ENCODE measurements at places on chromosomes 5 and 9. TPM values are rescaled to one million over a fixed set of nuclear protein-coding genes. Genes with fewer than 3 reads are reported as not detected.

GRCh38 chr5:79772651-79773050, 83.0 kb downstream of the CMYA5 start:
- DNase-seq = no peak

- DNase-seq = peak; percentile 41
Measured at GRCh38 chr9:97502222-97502983, 937 bp downstream of the TMOD1 start.

GRCh38 chr5:13303445-13303844, 641.0 kb downstream of the DNAH5 start:
- DNase-seq = no peak

DNA sequence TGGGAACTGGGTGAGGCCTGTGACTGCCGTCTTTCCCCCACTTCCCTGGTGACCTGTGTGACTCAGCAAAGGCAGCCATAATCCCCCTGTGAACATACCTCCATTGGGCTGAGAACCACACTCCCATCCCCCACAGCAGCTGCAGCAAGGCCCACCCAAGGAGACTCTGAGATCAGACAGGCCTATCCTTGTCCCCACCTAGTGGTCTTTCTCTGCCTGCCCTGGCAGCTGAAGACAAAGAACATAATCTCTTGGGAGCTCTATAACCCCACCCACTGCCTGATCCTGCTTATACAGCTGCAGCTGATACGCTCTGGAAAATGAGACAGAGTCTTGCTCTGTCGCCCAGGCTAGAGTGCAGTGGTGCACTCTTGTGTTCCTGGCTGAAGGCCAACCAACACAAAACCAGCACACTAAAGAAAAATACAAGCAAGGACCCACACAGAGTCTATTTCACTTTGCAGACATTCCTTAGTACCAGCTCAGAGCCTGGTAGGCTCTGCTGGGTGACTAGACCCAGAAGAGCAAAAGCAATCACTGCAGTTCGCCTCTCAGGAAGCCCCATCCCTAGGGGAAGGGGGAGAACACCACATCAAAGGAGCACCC, 106.7 kb downstream of the MCTP1 start:
- DNase-seq = no peak

DNA sequence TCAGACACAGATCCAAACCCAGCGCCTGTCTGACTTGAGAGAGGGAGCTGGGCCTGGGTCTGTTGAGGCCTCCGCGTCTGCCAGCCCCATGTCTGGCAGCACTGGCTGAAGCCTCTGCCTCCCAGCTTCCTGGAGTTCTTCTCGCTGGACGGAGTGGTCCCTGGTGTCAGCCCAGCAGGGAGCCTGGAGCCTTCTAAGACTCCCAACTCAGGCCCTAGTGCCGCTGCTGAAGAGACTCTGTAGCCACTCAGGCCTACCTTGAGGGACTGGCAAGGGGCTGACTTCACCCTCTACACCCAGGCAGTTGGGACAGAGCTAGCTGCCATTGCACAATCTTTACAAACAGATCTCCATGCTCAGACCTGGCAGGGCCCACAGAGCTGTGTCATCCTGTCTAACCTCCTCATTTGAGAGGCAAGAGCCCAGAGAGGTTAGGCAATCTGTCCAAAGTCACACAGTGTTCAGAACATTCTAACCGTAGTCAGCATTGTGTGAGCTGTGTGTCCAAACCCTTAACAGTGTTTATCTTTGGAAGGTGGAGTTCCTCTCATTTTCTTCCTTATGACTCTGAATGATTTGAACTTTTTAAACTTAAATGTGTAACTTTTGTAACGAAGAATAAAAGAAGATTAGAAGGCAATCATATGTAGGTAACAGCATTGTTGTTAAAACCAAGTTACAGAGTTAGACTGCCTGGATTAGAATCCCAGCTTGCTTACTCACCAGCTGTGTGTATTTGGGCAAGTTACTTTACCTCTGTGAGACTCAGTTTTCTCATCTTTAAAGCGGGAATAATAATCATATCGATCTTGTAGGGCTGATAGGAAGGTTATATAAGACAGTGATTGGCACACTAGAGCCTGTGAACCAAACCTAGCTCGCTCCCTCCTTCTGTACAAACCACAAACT, 4.6 kb upstream of the DUSP1 start:
- peak; percentile 84 for DNase-seq

- DNase-seq = no peak
Measured at GRCh38 chr5:1416856-1417469, 28.3 kb downstream of the SLC6A3 start.

GRCh38 chr5:56467176-56467717, 234.1 kb upstream of the ANKRD55 start:
- DNase-seq = no peak

DNA sequence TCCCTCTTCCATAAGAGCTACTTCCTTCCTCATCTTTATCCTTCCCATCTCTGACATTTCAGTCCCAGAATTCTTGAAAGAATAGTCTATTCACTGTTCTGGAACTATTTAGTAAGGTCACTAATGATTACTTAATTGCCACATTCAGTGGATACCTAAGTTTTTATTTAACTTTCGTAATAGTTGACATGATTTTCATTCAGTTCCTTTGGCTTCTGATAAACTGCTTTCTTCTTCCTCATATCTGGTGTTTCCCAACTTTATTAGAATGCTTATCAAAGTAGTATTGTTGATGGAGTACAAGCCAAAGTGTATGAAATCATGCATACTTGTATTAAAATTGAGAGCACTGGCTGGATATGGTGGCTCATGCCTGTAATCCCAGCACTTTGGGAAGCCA, 10.8 kb downstream of the UBE2D2 start:
- no peak for DNase-seq

GRCh38 chr9:89195131-89195797, 16.6 kb upstream of the SHC3 start:
- DNase-seq = no peak

DNA sequence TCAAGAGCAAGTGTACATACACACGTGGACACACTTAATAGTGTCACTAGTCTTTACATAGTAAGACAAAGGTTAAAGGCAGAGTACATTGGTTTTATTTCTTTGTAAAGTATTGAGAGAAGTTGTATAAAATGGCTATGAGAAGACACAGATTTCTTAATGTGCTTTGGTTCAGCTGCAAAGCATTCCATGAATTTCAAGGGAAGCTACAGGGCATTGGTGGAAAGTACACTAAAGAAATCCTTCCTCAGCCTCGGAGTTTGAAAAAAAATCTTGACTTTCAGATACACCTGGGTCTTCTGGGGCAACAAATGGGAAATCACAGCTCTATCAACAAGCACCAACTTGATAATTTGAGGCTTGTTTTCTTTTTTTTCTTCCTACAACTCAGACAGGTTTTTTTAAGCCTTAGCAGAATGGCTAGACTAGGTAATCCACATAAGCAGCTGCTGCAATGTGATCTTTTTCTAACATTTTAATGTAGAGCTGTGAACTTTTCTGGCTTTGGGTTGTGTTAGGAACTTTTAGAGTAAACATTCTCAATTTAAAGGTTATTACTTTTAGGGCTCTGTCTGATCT, 140.4 kb upstream of the FST start:
- DNase-seq = no peak

DNA sequence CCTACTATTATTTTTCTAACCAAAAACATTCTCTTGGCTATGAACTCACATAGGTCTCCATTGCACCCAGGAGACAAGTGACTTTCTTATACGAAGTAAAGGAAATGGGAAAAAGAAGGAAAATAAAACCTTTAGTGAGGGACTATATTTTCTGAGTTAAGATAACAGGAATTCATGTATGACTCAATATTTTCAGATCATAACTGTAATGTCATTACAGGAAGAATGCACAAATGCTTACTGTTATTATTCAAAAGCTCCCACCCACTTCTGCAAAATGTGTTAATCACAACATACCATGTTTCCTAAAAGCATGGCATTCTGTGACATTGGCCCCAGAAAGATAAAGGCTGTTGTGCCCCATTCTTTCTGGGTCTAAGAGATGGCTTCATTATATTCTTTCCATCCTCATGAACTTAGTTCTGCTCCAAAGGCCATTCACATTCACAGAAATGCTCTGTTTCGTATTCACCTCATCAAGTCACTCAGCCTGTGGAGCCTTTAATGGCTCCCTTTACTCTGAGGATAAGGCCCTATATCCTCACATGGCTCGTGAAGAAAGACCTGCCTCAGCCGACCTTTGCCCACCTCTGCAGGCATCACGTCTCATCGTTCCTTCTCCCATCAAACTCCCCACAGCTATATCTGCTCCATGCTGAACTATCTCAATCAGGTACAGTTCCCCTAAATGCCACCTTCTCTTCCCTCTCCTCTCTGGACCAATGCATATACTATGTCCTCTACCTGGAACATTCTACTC, 77.0 kb downstream of the ABCA1 start:
- DNase-seq = no peak

DNA sequence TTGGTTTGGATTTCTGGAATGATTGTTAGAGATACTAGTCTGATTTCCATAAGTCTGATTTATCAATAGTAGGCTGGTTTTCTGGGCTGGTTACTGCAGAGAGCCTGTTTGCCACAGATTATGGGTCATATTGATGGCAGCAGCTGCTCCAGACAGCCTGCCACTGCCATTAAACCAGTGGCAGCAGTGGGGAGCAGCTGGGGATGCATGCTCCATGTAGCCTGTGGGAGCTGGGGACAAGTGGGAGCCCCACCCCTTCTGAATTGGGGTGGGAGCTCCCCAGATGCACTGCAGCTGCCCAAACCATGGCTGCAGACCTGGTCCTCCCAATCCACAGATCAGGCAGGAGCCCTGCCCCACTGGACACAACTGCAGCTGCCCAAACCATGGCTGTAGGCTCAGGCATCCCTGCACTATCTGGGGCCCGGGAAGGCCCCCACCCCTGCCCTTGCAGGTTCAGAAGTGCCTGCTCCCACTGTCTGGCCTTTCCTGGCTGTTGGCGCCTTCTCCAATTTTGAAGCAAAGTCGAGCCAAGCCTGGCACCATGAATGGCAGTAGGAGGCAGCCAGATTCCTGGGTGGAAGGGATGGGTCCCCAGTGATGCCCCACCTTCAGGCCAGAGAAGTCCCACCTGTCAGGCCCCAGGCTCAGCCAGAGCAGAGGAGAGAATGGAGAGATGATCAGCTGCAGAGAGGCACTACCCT, 402.9 kb upstream of the TYRP1 start:
- DNase-seq = no peak

DNA sequence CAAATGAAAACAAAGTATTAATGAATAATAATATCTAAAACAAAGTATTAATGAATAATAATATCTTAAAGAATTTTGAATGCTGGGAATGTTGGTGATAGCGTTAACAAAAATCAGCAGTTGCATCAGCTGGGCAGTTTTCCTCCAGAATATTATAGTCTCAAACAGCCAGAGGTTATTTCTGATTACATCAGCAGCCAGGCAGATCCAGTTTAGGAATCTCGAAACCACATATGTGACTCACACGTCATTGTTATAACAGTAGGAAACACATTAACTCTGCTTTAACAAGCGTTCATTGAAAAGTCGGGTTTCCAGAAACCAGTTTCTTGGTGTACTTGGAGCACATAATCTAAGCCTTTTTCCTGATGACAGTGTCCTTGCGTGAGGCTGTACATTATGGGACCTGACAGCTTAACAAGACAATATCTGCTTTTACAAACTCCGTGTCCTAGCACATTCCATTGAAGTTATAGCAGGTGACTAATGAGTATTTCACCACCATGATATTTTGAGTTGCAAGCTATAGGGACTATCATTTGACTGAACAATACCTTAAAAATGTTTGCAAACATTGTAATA, 559.5 kb upstream of the KLF4 start:
- DNase-seq = no peak

- DNase-seq = no peak
Measured at GRCh38 chr9:93309889-93310425, 126.0 kb downstream of the WNK2 start.

- DNase-seq = no peak
Measured at GRCh38 chr9:78932849-78933627, 636.1 kb downstream of the PSAT1 start.

The SCGB3A1 gene
- not detected for total RNA-seq

The PAPPA gene
- total RNA-seq = 2.4 TPM

The RANBP3L gene
- total RNA-seq = 1.2 TPM

The PCDHGA11 gene
- 3.5 TPM for total RNA-seq

The PCDHGB6 gene
- total RNA-seq = 5.2 TPM

The POLK gene
- total RNA-seq = 20.6 TPM

The PCDHGA4 gene
- 4.0 TPM for total RNA-seq

The CDH6 gene
- total RNA-seq = 2.2 TPM

The ACTBL2 gene
- total RNA-seq = not detected

The SEMA5A gene
- 16.2 TPM for total RNA-seq

The ADAM19 gene
- 19.0 TPM for total RNA-seq

Data from left cardiac atrium (tissue), 4 donors.